Activated naive CD4-positive, alpha-beta T cell treated with anti-CD3 and anti-CD28 coated beads, Interleukin-2, amount 50 U/mL, for 72 hours (primary cell): ENCODE measurements at places on chromosomes 2 and 18. TPM values are rescaled to one million over a fixed set of nuclear protein-coding genes. Genes with fewer than 3 reads are reported as not detected.

DNAJC10 gene
- total RNA-seq = 37.2 TPM

PLA2R1 gene
- total RNA-seq = not detected

TMEFF2 gene
- total RNA-seq = not detected

PLCL1 gene
- total RNA-seq = 1.3 TPM

MTLN gene
- total RNA-seq = 43.9 TPM

ERMN gene
- total RNA-seq = 1.6 TPM

CCBE1 gene
- 0.08 TPM for total RNA-seq

C18orf54 gene
- total RNA-seq = 11.3 TPM

FIGLA gene
- total RNA-seq = not detected

CTAGE1 gene
- total RNA-seq = not detected

RTP5 gene
- total RNA-seq = not detected

NTSR2 gene
- total RNA-seq = not detected

KCNG2 gene
- not detected for total RNA-seq

CPLX4 gene
- total RNA-seq = not detected

CHRND gene
- total RNA-seq = not detected

PLGLB1 gene
- 2.3 TPM for total RNA-seq

GNLY gene
- total RNA-seq = 24.0 TPM

DNAJC5G gene
- not detected for total RNA-seq

DSG3 gene
- not detected for total RNA-seq

REG3A gene
- not detected for total RNA-seq
